ENCODE measurements at places on chromosomes 12 and 14. TPM values are rescaled to one million over a fixed set of nuclear protein-coding genes. Genes with fewer than 3 reads are reported as not detected.

Gene LGR5
- total RNA-seq: 40.1 TPM

Gene ATL1
- total RNA-seq: 1.3 TPM

Gene MYF5
- 5.8 TPM for total RNA-seq

Gene PIWIL1
- total RNA-seq: not detected

Gene BICDL1
- total RNA-seq: 1.4 TPM

Gene RASSF9
- total RNA-seq: 0.49 TPM

Gene P3H3
- total RNA-seq: 1.8 TPM

Gene HEBP1
- 3.8 TPM for total RNA-seq

Gene CRIP1
- total RNA-seq: 3.6 TPM

Gene PMEL
- not detected for total RNA-seq

Gene PDZRN4
- total RNA-seq: 0.17 TPM

Gene IFNG
- total RNA-seq: not detected

Gene YARS2
- 9.1 TPM for total RNA-seq

Gene EML1
- total RNA-seq: 19.1 TPM

Gene KRT71
- not detected for total RNA-seq

Gene SLC15A5
- total RNA-seq: not detected

Gene SIX1
- 47.7 TPM for total RNA-seq

Gene RND1
- not detected for total RNA-seq

Gene ADGRD1
- 5.3 TPM for total RNA-seq

Gene CCDC85C
- total RNA-seq: 19.9 TPM

Gene A2ML1
- not detected for total RNA-seq

Gene ACOT6
- total RNA-seq: not detected

Gene TCL1B
- total RNA-seq: not detected

Gene KRT82
- not detected for total RNA-seq

Gene PGF
- total RNA-seq: 2.9 TPM

Gene TSPAN8
- 83.6 TPM for total RNA-seq

Gene SERPINA3
- total RNA-seq: 18.3 TPM

Gene MYL6B
- 185 TPM for total RNA-seq

Gene ST8SIA1
- total RNA-seq: 0.81 TPM

Gene EEA1
- total RNA-seq: 21.5 TPM

Gene CD27
- not detected for total RNA-seq
